ENCODE measurements at places on chromosomes 16 and 17.

- DNase-seq, result peak; percentile 46
Measured at GRCh38 chr17:80501741-80502577, 25.6 kb upstream of the NPTX1 start.

DNA sequence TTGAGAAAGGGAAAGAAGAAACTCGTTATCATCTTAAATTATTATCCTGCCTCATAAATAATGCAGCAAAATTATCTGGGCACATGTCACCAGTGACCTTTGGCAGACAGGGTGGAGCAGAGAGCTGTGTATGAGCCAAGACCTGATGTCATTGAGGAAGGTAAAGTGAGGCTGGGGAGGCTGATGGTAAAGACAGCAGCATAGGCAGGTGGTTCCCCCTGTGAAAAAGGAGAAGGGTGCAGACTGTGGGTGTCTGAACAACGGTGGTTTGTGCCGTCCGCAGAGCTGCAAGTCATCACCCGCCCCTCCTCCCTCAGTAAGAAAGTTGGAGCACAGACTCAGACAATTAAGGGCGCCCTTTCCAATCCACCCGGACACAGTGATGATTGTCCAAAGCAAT, 30.8 kb upstream of the METTL16 start:
- peak; percentile 5 for DNase-seq

DNA sequence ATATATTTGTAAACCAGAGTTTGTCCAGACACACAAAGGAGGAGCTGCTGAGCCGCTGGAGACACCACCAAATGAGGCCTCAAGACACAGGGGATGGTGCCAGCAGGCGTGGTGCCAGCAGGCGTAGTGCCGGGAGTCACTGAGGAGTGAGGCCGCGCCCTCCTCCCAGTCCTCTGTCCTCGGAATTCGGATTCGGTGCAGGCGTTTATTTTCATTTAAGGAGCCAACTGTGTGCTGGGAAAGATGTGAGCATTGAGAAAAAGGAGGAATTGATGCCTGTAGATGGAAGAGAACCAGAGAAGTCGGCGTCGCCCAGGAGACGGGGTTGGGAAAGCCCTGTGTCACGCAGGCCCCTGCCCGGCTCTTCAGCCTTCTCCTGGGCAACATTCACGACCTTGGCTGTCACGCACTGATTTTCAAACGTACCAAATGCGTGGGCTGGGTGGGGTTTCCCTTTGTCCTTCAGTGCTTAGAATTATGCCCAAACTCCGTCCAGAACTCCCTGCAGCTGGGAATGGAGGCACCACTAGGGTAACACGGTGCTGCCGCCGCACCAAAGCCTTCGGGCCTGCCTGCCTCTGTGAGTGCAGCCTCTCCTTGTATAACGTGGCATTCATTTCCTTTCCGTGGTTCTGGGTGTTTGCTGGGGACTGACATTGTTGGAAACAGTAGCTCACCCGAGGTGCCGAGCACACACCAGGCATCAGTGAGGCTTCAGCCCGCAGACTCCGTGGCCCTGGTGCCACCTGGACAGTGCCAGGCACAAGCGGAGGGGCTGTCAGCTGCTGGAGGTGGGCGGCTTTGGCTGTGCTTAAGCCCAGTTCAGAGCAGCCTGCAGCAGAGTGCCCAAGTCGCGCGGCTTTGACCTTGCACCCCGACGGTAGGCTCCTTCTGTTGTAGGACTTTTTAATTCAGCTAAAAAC, 49.0 kb upstream of the CHMP6 start:
- DNase-seq, result no peak

- no peak for DNase-seq
Measured at GRCh38 chr17:14245629-14246028, 9.0 kb upstream of the CDRT15 start.

DNA sequence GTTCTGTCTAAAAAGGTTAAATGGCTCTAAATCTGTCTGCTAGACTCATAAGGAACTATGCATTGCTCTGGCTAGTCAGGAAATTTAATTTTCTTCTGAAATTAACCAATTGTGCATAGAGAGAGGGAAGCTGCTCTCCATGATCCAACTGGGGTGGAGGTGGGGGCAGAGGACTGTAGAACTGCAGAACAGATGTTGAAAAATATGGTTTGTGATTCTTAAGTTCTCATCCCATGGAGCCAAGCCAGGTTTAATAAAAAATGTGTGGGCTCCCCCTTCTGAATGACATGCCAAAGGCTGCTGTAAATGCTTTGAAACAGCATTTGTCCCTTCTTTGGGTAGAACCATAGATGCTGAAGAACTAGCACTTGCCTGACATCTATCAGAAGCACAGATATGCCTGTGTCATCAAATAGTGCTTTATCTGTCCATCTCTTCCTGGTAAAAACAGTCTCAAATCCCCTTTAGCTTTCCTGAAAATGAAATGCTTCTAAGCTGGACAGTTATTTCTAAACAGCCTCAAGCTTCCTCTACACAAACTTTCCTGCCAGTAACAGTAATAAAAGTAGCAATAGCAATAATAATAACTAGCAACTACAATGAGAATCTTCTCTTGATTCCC, 221.4 kb downstream of the CDH8 start:
- DNase-seq, result no peak

DNA sequence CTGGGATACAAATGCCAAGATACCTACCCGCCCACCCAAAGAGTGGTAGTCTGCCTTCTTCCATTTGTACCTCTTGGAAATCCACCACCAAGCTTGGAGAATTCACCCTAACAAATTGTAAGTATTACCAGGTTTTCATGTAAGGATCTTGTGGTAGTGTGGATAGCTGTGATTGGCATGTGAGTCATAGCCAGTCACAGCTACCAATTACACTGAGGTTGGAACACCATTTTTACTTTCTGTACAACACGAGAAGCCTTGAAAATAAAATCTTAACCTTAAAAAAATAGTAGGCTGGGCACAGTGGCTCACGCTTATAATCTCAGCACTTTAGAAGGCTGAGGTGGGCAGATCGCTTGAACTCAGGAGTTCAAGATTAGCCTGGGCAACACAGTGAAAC, 18.5 kb upstream of the SLC35G3 start:
- no peak for DNase-seq

- no peak for DNase-seq
Measured at GRCh38 chr16:49049644-49050043, 232.0 kb downstream of the CBLN1 start.
